Daoy (cell line): ENCODE measurements at places on chromosomes 13 and 19. TPM values are rescaled to one million over a fixed set of nuclear protein-coding genes. Genes with fewer than 3 reads are reported as not detected.

Gene CCDC169
- 1.3 and 5.6 TPM in 2 replicates for total RNA-seq

Gene FCAR
- not detected in 2 replicates for total RNA-seq

Gene CBY2
- not detected in 2 replicates for total RNA-seq

Gene PTPRH
- total RNA-seq: 4.1 and 8.6 TPM in 2 replicates

Gene ZNF426
- 8.7 and 9.8 TPM in 2 replicates for total RNA-seq

Gene DCT
- total RNA-seq: 0.29 TPM in 1 of 2 replicates, not detected in the other

Gene SIGLEC10
- not detected in 2 replicates for total RNA-seq

Gene SLC8A2
- total RNA-seq: 0.40 TPM in 1 of 2 replicates, not detected in the other

Gene DACH1
- total RNA-seq: not detected in 2 replicates

Gene FAM124A
- 0.46 and 1.0 TPM in 2 replicates for total RNA-seq

Gene LILRA1
- not detected in 2 replicates for total RNA-seq
